Stimulated activated CD8-positive, alpha-beta memory T cell treated with anti-CD3 and anti-CD28 coated beads, Interleukin-7, amount 100 ng/mL, for 4 hours (primary cell): ENCODE measurements at places on chromosomes 7 and 10.

- no peak for DNase-seq
These were observed 770.1 kb upstream of the CELF2 start for GRCh38 chr10:10247585-10247984.

DNA sequence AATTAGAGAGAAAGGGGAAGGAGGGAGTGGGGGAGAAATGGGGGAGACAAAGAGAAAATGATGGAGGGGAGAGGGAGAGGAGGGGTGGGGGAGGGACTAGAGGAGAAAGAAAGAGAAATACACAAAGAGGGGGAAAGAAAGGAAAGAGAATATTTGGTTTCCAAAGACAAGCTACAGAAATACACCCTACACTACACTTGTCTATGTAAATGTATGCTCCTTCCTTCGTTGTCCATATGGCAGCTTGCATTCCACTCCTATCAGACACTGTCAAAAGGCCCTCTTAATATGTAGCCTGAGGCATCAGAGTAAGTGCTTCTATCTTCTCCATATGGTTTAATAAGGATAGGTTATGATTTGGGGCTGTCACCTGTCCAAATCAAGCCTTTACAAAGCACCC, 92.8 kb upstream of the FEZF1 start:
- no peak for DNase-seq

GRCh38 chr10:35466661-35467060, 130.4 kb downstream of the CCNY start:
- no peak for DNase-seq

GRCh38 chr7:46163246-46163645, 242.2 kb upstream of the IGFBP3 start:
- DNase-seq: no peak

DNA sequence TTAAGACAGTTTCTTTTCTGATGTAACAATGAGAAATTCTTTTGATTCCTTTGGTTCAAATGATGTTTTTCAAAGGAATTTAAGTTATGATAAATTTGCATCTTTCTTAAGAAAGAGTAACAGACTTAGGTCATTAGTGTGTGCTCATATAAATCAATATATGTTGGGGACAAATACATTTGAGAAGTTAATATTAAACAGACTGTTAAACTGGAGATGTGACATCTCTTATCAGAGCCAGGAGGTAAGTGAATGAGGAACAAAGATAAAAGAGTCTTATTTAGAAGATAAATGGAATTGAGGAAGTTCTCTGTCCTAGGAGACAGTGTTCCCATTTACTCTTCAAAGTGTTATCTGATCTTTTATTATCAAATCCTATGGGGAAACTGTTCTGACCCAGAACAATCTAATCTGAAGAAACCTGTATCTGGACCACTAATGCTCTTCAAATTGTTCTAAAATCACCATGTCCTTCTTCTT, 104.8 kb upstream of the LAMB4 start:
- no peak for DNase-seq

DNA sequence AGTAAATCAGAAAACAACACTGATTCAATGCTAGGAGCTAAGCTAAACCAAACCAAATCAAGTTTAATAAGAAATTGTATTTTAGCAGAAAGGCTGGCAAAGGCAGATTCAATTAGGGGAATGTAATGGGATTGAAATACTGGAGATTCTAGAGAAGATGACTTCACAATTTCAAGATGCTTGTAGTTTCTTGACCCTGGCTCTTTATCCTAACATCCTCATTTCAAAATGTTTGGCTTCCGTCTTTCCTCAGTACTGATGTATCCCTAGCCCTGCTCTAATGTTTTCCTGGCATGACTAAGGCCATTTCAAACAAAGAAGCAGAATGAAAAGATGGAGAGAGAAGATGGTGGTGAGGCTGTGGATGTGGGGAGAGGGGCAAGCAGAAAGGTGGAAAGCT, 2.7 kb upstream of the JCAD start:
- no peak for DNase-seq

- DNase-seq: no peak
These were observed 8.0 kb upstream of the GLRX3 start for GRCh38 chr10:130128062-130128781.

DNA sequence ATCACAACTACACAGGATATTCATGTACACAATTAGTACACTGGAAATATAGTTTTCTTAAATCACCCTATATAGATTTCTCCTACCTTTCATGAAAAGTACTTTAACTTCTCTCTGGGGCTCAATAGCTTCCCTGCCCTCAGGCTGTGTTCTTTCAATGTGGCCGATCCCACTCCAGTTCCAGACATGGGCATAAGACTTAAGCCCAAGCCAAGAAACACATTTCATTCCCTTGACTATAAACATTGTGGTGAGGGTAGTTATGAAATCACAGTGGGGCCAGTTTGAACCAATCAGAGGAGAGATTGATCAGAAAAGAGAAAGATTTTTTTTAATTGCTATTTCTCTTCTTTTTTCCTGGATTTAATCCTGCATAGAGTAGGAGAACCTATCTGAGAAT, 904.6 kb upstream of the SORCS1 start:
- no peak for DNase-seq

DNA sequence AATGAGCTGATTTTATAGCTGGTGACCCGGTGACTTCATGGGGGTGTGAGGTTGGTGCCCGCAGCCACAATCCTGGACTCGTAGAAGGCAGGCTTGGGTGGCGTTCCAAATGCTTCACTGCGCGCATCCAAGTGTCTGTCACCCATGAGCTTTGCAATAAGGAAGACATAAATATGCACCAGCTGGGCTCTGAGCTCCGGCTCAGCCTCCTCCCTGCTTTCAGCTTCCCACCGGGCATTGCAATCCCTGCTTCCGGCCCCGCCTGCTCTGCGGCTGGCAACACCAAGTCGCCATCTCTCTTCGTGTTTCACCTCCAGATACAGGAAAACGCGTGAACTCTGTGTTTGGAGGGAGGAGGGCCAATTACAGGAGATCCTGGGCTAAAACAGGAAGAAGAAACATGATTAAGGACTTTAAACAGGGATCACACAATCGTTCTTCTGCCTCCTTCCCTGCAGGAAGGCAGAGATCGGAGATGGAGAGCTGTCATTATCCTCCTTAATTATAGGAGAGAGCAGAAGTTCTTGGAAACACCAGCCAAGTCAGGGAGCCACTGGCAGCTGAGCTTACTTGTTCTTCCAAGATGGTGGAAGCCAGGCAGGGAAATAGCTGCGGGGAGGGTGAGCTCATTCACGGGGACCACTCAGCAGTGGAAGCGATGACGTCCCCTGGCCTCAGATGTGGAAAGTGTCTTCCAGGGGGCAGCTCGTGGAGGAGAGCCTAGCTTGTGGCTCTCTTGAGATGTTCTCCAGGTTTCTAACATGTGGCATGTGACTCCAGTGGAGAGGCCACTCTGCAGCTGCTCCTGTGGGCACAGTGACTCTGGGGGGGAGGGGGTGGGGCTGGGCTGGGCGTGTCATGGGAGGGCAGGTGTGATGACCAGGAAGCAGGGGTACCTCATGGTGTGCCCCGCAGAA, 134.9 kb downstream of the CAMK1D start:
- DNase-seq: no peak

GRCh38 chr7:108308903-108309302, 147.3 kb downstream of the NRCAM start:
- no peak for DNase-seq

- DNase-seq: no peak
These were observed 3.9 kb upstream of the IQUB start for GRCh38 chr7:123538189-123538714.

DNA sequence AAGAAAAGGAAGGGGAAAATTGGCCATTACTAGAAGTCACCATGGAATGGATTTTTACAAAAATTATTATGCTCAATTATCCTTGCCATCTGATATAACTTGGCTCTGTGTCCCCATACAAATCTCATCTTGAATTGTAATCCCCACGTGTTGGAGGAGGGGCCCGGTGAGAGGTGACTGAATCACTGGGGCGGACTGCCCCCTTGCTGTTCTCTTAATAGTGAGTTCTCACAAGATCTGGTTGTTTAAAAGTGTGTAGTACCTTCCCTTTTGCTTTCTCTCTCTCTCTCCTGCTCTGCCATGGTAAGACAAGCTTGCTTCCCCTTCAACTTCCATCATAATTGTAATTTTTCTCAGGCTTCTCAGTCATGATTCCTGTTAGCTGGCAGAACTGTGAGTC, 1023.6 kb downstream of the XPNPEP1 start:
- DNase-seq: no peak

DNA sequence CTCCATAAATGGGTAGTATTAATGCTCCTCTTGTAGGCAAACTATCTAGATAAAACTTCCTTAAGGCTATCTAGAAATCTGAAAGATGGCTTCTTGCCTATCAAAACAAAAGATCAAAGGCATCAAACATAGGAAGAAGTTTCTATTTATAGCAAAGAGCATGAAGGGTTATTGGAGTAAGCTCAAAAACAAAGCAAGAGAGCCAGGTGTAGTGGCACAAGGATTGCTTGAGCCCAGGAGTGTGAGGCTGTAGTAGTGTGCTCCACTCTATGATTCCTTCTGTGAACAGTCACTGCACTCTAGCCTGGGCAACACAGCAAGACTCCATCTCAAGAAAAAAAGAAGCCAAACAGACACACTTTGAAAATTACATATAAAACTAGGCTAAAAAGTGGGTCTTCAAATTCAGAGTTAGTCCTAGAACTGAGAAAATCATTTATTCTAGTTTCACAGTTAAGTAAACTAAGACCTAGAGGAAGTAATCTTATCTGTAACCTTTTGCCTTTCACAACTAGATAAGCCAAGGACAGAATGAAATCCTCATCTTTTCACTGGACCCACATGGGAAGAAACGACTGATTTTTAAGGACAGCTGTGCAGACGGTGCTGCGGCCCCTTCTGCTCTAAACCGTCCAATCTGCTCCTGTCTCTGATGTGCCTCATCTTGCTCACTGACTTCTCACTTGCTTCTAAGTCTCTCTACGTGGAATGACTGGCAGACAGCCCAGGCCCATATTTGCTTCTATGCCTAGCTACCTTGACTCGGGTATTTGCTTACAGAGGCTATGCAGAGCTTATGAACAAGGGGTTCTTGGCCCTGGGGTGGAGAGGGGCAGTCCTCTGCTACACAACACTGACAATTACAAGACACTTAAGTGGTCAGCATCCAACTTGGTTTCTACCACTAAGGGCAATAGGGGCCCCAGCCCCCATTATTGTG, 50.0 kb downstream of the ESYT2 start:
- no peak for DNase-seq

DNA sequence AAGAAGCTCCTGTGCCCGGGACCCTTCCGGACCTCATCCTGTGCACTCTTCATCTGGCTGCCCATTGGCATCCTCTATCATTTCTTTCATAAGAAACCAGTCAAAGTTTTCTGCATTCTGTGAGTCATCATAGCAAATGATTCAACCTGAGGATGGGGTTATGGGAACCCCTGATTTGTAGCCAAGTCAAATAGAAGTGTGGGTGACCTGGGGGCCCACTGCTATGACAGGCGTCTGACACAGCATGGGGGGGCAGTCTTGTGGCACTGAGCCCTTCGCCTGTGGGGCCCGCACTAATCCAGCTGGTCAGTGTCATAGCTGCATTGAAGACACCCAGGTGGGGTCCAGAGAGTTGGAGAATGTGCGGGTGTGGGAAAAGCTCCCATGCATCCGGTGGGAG, 230.4 kb downstream of the USP6NL start:
- no peak for DNase-seq

DNA sequence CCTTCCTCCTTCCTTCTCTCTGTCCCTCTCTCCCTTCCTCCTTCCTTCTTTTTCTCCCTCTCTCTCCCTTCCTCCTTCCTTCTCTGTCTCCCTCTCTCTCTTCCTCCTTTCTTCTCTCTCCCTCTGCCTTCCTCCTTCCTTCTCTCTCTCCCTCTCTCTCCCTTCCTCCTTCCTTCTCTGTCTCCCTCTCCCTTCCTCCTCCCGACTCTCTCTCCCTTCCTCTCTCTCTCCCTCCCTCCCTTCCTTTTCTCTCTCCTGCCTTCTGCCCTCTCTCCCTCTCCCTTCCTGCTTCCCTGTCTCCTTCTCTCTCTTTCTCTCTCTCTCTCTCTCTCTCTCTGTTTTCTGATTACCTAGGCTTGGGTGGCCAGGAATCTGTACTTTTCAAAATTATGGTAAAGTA, 16.6 kb upstream of the GFRA1 start:
- DNase-seq: no peak

DNA sequence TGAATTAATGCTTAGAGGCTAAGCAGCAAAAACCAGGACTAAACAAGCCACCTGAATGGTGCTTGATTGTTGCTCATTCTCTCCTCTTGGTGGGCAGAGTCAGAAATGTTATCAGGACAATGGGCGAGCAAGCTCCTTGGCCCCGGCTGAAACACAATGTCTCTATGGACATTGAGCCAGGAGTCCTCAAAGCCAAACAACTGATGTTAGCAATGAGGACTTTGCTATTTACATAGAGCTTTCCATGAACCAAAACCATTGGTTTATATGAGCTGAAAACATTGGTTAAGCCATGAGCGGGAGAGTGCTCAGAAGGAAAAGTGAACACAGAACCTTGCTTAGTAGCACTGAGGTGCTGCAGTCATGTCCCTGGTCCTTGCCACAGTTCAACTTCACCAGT, 21.5 kb upstream of the NPVF start:
- DNase-seq: no peak

DNA sequence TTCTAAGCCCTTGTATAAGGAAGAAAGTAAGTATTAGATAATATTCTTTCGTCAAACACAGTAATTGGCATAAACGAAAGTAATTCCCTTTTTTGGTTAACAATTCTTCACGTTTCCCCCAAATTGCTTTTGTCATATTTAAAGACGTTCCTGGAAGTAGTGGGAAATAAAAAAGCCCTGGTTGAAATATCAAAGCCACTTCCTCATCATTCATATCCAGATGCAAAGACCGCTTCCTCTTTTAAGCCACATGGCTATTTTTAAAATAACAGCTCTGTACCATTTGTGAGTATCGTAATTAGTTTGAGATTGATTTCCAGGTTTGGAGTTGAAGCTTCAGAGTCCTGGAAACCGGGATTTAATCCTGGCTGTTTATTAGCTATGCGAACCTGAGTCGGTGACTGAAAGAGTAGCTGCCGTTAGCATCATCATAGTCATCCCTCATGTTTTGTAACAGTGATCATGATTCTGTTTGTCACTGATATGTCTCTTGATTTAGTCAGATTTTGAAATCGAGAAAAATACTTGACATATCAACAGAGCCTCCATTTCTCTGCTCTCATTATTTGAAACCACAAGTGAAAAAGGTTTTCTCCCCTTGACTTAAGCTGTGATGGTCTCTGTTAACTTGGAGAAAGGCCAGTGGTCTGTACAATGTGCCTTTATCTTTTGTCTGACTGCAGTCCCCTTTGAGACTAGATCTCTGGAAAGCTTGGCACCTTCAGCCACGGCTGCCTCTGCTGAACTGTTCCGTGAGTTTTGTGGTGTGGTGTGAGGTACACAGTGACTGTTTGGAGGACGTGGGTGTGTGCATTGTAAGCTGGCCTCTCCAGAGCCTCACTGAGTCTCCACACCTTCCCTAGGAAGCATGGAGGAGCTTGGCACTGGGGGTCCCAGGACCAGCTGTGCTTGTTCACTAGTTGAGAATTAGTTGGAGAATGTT, 18.1 kb downstream of the OPTN start:
- DNase-seq: no peak

GRCh38 chr7:38057829-38058228, 120.2 kb upstream of the STARD3NL start:
- no peak for DNase-seq

DNA sequence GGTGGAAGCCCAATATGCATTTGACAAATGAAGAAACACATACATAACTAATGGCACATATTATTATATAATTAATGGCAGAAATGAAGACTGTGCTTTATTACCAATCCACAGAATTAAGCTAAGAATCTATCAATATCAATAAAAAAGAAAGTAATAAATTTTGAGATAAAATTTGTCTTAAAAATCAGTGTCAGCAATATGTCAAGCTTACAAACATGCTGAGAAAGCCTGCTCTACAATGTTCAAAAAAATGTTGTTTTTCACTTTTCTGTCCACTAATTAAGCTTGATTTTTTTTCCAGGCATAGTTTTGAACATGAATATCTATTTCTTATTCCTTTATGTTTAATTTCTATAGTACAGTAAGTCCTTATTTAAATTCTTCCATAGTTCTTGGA, 721.0 kb upstream of the LRRTM3 start:
- no peak for DNase-seq
